ENCODE measurements at places on chromosomes 6 and 20.

DNA sequence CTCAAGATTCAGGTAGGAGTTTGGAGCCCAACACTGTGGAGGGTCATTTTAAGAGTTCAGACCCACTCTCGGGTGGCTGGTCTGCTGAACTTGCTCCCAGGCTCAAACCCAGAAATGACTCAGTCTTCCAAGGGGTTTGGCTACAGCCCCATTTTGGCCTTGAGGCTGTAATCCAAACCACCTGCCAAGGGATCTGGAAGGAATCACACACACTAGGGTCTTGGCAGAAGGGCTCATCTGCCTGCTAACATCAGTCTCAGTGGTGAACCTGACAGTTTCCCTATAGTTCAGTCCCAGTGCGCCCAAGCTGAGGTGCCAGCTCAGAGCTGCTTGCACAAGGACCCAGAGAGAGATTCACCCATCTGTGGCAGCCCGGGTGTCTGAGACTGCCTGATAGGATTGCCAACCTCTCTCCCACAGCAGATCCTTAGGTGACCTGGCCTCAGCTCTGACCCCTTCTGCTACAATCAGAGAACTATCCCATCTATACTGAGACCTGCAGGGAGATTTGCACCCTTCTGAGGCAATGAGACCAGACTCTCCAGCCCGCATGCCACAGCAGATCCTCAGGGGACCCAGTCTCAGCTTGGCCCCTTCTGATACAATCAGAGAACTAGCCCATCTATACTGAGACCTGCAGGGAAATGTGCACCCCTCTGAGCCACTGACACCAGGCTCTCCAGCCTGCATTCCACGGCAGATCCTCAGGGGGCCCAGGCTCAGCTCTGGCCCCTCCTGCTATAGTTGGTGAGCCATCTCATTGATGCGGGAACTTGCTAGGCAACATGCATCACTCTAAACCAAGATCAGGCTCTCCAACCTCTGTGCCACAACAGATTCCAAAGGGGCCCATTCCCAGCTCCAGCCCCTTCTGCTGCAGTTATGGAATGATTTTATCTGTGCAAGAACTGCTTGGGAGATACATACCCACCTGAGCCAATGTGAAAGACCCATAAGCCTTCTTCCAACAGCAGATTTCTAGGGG is 48.2 kb downstream of the THBS2 start:
- DNase-seq: no peak

- DNase-seq: no peak
Observed at GRCh38 chr6:88705601-88706000, 257.8 kb downstream of the RNGTT start.

GRCh38 chr20:5315807-5316187 is 957 bp downstream of the PROKR2 start:
- DNase-seq: no peak

DNA sequence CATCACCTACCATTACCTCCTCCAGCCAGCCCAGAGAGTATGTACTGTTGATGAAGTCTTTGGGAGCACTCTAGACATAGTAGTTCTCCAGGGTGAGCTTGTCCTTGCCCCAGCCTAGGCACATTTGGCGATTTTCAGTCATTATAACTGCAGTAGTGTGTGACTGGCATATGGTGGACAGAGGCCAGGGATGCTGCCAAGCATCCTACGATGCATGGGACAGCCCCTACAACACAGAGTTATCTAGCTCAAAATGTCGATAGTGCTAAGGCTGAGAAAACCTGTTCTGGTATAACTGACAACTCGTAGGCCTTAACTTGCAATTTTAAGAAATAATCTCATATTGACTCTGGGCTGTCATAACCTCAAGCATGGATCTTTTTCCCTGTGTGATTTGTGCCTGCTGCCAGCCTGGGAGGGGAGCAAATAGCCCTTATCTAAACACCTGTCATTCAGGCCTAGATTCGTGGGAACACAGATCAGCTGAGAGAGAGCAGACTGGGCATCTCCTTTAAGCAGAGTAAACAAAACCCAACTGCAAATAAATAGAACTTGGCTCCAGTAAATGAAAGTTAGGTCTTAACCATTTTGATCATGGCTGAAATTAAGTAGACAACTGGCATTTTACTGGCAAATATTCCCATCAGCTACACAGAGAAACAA is 102.6 kb downstream of the SPTLC3 start:
- no peak for DNase-seq

- no peak for DNase-seq
Observed at GRCh38 chr6:116251568-116252384, 2.1 kb downstream of the TSPYL4 start.

- DNase-seq: no peak
Observed at GRCh38 chr20:38673725-38674091, 50.6 kb upstream of the SLC32A1 start.

DNA sequence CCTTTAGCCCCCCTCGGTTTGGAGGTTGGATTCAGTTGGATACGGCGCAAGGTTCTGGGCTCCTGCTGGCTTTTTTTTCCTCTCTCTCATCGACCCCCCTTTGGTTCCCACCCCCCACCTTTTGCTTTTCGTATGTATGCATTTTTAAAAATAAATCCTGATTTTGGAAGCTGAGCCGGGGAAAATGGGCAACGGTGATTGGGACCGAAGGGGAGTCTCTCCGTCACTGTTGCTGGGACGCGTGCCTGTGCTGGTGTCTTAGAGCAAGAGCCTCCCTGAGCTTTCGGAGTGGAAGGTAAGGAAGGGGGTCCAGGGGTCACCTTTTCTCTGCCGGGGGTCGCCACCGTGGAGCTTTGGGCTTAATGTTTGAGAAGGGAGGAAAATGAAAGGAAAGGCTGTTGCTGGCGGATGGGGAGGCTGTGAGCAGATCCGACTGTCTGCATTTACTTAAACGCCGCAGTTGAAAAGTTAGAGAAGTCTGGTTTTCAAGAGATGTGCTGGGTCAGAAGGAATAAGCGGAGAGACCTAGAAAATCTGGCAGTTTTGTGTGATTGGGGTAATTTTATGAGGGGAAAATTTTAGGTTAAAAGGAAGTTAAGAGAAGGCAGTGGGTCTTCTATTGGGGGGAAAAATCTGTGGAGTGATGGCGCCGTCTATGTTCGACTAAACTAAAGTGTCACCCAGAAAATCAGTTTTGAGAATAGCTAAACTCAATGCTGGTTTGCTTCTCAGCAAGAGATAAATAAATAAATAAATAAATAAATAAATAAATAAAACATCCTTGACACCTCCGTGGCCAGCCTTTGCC is 828 bp downstream of the ADGRB3 start:
- no peak for DNase-seq

DNA sequence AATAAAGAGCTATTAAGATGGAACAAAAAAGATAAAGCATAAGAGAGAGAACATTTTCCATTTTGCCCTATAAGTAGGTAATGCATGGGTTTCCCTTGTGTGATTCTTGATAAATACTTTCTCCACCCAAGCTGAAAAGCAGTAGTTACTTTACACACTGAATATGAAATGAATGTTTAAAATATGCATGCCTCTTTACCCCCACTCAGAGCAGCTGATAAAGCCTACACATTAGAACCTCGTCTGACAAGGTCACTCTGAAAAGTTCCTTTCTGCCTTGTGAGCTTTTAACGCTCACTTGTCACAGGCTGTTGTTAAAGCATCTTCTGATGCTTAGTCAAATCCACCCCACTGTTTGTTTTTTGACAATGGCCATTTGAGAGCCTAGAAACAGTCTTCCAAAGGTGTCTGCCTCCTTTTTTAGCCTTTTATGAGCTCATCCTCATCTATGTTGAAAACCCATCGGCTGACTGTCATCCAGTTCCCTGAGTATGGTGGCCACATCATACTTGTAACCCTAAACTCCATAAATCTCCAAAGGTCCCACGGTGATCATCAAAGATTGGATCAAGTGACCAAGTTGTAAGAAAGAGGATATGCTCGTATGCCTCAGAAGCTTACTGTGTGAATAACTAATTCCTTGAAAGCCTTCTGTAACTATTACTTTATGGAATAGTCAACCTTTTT is 102.8 kb downstream of the ATXN1 start:
- DNase-seq: no peak

DNA sequence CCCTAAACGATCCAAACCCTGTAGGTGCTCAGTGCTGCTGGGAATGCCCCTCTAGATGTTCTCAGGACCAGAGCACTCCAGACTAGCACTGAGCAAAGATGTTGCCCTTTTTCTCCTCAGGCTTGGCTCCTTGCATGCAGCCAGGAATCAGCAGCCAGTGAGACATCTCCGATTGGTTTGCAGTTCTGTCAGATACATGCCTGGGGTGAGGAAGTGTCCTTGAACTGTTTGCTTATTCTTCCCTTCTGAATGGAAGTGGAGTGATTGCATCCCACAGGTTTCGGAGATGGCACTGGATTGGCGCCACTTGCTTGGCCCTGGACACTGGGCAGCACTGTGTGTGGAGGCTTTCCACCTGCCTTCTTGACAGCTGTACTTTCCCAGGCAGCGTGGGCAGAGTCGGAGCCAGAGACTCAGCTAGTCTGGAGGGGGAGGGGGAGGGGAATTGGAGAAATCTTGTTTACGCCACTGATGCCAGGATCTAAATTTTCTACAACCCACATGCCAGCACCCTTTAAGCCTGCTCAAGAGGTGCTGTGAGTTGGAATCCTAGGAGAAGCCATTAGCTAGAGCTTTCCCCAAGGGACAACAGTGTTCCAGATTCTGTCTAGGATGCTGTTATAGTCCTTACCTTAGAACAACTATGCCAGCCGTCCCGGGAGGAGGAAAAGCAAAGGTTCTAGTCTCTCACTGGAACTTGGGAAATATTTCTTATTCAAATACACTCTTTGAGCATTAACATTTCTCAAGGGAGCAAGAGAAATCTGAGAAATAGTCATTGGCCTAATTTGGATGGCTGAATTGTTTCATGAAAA is 49.2 kb upstream of the SASH1 start:
- no peak for DNase-seq

DNA sequence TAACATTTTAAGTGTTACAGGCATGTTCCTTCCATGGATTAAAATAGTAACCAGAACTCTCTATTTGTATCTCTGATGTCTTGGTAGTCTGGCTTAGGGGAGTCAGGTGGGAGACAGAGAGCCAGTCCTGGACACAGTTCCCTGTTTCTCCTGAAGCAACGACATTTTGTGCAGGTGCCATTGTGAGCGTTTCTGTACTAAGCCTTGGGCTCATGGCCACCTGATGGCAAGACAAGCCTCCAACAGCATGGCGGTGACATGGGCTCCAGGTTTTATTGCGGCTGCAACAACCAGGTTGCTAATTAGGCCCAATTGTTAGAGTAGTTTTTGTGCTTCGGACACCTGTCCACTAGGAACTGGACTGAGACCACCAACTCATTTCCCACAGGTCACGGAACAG is 105.3 kb downstream of the PRDM13 start:
- DNase-seq: no peak

Data from stimulated activated CD8-positive, alpha-beta memory T cell treated with anti-CD3 and anti-CD28 coated beads, Interleukin-4, amount 100 ng/mL, for 1 hour (primary cell).